ENCODE measurements at places on chromosomes 5 and 9.

DNA sequence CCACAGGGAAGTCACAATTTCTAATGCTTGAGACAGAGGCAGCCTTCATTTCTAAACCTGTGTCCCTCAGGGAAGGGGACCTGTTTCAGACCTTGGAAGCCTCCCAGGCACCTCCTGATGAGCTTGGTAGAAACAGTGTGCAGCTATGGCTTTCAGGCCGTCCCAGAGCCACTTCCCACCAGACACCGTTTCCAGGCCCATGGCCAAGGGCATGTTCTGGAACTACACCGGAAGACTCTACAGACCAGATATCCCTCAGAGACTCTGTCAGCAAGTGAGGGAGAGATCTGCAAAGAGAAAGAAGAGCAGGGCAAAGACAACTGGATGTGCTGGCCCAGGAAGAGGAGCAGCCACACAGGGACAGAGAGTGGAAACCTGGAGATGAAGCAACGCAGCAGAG lies 82.2 kb upstream of the HSPA9 start:
- DNase-seq = no peak

DNA sequence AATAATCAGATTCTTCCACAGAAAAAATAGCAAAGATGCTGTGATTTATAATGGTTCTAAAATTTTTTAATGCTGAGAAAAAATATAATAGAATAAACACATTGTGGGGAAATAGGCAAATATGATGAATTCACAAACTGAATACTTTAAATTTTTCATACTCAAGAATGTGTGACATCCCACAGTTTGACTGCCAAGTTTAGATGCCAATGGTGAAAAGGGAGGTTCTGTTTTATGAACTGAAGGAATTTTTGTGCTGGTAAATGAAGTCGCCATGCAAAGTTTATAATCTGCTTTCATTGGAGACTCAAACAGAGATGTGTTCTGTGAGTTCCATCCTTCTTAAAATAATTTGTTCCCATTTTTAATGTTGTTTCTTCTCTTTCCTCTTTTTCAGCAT lies 367.5 kb upstream of the ADAMTS16 start:
- DNase-seq = no peak

DNA sequence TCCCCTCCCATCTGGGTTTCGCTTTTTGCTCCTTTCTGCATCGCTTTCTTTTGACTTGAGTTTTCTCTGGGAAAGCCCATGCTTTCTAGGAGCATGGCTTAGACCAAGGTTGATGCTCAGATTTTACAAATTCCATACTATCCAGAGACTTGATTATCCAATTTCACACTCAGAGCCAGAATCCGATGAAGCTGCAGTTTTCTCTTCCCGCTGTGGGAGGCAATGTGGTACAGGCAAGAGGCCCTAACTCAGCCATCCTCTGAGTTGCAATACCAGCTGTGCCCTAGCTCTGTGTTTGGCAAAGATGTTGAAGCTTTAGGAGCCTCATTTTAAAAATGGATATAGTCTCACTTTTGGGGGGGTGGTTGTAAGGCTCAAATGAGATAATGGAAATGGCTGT lies 85.1 kb downstream of the BRINP1 start:
- no peak for DNase-seq

DNA sequence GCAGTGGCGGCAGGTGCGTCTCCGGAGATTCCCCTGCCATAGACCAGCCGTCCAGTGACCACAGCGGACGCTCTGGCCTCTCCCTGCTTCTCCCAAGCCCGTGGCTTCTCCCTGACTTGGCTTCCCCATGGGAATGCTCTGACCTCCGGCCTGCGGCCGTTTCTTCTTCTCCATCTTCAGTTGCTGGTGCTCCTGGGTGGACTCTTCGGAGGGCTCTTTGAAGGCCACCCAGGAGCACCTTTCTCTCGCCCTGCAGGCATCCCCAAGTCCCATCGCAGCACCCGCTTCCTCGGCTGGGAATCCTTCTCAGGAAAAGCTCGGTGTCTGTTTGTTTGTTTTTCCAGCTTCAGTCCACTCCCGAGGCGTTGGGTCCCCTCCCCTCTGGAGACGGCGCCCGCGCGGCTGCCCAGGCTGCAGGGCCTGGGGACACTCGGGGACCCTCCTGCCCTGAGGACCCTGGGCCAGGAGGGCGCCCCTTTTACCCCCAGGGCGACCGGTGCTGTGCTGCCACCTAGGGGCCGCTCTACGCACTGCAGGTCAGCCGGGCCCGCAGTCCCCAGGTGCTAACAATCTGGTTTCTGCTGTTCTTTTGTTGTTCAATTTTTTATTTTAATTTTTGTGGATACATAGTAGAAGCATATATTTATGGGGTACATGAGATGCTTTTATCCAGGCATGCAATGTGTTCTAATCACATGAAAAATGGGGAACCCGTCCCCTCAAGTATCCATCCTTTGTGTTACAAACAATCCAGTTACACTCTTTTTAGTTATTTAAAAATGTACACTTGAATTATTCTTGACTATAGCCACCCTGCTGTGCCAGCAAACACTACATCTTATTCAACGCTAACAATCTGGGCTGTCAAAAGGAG lies 197.9 kb upstream of the ADAMTS16 start:
- DNase-seq = no peak

Measured in activated gamma-delta T cell (primary cell).